Mesothelial cell of epicardium (in vitro differentiated cells): ENCODE measurements at places on chromosomes 1 and 21.

DNA sequence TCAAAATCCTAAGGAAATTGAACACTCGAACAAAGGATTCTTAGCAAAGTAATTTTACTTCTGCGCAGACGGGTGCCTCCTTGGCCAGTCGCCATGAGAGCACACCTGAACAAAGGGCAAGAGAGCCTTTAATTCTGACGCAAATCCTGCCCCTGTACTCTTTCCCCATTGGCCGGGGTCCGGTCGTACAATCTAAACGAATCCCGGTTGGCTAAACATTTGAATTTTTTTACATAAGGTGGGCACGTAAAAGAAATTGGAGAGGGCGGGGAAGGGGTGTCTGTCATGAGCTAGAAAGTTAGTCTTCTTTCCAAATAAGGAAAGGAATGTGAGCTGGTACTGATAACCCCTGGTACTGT lies 8.2 kb upstream of the IL22RA1 start:
- peak; percentile 73 for DNase-seq

GRCh38 chr1:78095593-78095992 lies 49.8 kb downstream of the GIPC2 start:
- no peak for DNase-seq

GRCh38 chr1:159996653-159997052 lies 35.1 kb downstream of the PIGM start:
- DNase-seq: no peak

DNA sequence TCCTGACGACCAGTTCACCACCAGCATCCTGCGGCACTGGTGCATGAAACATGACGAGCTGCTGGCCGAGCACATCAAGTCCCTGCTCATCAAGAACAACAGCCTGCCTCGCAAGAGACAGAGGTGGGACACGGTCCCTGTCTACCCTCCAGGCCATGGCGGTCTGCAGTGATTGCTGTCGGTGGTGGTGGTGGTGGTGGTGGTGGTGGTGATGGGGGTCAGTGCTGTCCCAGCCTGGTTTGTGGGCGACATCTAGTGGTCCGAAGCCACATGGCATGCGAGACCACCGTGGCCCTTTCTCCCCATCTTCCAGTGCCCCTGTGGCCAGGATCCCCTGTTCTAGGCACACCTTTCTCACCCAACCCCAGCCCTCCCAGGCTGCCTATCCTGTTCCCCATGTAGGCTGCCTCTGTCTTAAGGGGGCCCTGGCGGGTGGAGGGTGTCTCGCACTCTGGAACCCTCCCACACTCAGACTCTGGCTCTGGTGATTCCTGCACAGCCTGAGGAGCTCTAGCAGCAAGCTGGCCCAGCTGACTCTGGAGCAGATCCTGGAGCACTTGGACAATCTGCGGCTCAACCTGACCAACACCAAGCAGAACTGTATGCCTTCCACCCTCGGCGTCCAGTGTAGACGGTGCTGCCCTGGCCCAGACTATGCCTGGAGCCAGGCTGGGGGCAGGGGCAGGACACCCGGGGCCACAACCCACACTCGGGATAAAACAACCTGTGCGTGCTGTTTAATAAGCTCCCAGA lies 3.2 kb upstream of the SLC27A3 start:
- DNase-seq: peak; percentile 68

- no peak for DNase-seq
Measured at GRCh38 chr1:166785987-166786386, 53.3 kb upstream of the POGK start.

- DNase-seq: no peak
Measured at GRCh38 chr1:174118751-174119150, 40.6 kb upstream of the RABGAP1L start.

GRCh38 chr1:180563026-180563827 lies 4.5 kb downstream of the OVAAL start:
- DNase-seq: no peak

GRCh38 chr1:166811691-166812090 lies 27.6 kb upstream of the POGK start:
- DNase-seq: no peak

- no peak for DNase-seq
Measured at GRCh38 chr21:41566500-41567014, 58.6 kb upstream of the TMPRSS2 start.

GRCh38 chr1:9128520-9129265 lies at the start of gene GPR157:
TSS of gene GPR157 (minus strand) at chr1:9129102. CDS start at chr1:9129027, 75 bp downstream.
- peak; percentile 54 for DNase-seq

DNA sequence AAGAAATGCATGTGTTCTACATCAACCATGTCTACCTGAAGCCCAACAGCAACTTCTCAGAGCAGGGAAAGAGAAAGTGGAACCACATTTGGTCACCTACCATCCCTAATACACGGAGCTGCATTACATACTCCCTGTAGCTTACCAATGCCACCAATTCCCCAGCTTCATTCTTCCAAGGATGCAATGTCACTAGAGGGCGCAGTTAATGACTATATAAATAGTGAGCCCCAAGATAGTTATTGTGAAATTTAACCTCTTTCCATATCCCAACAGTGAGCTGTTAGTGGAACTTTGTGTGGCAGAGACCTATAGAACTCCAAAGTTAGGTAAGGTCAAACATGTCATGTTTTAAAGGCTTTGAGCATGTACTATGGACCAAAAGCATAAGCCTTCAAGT lies 618.3 kb downstream of the SMYD3 start:
- no peak for DNase-seq

DNA sequence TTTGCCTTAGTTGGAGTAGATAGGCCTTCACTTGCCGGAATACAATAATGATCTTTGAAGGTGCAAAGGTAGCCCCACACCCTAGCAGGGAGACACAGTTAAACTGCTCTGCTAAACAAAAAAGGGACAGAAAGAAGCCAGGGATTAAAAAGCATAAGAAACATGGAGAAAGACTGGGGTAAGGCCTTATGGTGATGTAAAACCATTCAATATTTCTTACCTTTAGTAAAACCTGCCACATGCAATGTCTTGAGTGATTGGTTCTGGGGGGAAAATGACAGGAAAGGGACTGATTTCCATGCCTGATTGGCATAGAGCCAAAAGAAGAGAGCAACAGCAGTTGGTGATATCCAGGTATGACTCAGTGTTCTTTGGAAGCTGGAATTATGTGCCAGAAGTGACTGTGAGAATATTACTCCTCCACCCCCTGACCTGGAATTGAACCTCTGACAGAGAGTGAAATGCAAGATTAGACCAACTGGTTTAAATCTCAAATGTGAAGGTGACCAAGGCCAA lies 8.1 kb downstream of the DNASE2B start:
- no peak for DNase-seq

- no peak for DNase-seq
Measured at GRCh38 chr1:8640950-8641349, 176.5 kb downstream of the RERE start.

DNA sequence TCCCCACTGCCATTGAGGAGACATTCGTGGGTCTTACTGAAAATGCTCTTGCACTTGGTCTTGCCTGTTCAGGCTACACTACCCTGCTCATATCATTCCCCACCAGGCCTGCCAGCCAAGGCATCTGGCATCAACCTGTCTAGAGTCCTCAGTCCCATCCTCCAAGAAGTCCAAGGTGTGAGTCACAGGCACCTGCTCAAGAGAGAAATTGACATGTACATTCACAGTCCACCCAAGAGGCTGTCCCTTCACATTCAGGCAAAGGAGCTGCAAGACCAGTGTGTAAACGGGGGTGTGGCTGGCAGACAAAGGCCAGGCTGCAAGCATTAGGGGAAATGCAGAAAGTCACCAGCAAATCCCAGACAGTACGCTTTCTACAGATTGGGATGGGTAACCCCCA lies 13.1 kb upstream of the PLA2G2C start:
- DNase-seq: no peak

GRCh38 chr1:64686828-64687724 lies 57.8 kb upstream of the RAVER2 start:
- DNase-seq: no peak

- DNase-seq: no peak
Measured at GRCh38 chr1:111563619-111564018, 56.0 kb upstream of the RAP1A start.

DNA sequence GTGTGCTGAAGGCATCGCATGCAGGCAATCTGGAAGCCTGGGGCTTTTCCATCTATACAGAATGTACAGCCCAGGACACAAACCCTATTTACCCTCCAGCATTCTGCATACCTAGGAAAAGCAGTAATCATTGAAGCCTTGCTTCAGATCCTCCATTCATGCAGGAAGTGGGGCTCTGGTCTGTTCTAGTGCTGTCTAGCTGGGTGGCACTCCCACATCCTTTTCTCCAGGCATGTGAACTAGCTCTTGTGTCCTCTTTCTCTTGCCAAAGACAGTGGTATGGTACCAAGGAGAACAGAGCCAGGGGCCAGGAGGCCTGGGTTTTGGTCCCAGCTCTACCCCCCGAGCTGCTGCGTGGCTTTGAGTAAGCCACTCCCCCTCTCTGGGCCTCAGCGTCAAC lies 21.7 kb downstream of the LRP8 start:
- DNase-seq: no peak

GRCh38 chr1:182317611-182318161 lies 73.9 kb downstream of the GLUL start:
- DNase-seq: no peak

DNA sequence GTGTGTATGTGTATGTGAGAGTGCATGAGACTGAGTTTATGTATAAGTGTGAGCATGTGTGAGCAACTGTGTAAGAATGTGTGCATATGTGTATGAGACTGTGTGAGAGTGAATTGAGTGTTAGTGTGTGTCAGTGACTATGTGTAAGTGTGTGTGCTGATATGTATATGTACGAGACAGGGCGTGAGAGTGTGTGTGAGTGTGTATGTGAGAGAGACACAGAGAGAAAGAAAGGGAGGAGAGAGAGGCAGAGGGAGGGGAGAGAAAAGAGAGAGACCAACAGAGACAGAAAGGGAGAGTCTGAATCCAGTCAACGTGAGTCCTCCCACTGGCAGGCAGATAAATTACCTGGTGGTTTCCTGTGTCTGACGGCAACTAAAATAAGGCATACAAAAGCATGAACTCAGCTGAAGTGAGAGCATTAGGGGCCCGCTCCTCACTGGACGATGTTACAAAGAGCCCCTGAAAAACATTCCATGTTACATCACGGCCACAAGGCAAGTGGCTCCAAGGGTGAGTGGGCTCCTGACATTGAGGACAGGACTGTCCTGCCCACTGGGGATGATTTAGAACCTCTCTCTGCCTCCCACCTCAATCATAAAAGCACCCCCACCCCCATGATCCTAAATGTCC lies 66.6 kb upstream of the TIAM1 start:
- no peak for DNase-seq

DNA sequence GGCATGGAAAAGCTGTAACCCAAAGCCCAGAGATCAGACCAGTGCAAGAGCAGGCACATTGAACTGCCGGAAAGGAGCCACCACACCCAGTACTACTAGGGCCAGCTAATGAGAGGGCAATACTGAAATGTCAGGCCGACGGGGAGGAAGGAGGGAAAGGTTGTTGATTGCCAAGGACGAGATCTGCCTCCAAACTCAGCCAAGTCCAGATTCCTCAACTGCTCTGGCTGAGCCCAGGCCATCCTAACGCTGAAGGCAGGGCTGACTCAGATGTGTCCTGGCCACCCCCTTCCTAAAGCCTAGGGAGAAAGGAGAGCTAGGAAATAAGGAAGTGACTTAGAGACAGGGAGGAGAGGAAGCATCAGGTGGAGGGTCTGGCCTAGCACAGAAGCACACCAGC lies 42.1 kb upstream of the IPO9 start:
- no peak for DNase-seq

DNA sequence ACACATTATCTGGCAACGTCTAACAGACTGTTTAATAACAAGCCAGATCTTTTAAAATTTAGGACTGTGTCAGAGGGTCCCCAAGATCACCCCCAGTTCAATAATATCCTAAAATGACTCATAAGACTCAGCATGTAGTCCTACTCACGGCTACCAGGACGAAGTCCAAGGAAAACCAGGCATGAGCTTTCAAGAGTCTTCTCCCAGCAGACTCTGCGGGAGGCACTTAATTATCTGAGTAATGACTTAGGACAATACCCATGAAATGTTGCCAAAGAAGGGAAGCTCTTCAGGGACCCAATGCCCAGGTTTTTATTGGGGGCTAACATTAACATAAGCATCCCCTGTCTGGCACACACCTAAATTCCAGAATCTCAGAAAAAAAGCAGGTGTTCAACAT lies 7.0 kb downstream of the HFM1 start:
- no peak for DNase-seq

- no peak for DNase-seq
Measured at GRCh38 chr1:199173356-199173755, 534.5 kb downstream of the PTPRC start.

GRCh38 chr1:56535362-56535761 lies 44.0 kb downstream of the PLPP3 start:
- no peak for DNase-seq

DNA sequence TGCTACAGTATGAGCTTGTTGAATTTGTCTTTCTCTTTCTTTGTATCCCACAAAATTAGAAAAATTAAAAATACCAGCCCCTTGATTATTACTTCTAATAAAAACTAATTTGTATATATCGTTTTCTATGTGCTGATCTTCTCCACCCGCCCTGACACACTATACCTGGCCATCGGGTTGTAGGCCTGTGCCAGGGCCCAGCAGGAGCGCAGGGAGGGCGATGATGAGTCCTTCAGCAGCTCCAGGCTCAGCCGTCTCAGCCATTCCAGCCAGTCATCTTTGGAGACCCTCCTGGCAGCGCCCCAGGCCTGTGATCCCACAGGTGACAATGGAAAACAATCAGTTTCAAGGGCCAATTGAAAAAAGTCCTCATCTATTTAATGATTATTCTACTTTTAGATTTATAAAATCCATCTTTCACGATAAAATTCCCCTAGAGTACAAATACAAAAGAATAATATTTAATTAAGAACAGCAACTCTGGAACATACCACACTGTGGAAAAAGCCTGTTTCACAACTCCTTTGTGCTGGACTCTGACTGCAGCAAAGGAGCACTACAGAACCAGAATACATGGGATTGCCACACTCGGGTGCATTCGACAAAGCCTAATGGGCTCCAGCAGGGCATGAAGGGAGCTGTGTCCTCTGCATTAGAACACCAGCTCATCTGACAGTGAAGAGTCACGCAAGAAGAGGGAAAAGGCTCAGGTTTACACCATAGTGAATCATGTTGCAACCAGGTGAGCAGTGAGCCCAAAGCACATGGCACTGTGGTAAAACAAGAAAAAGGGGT lies 15.4 kb downstream of the ANGPTL7 start:
- DNase-seq: no peak

GRCh38 chr1:113805639-113806038 lies 6.6 kb downstream of the RSBN1 start:
- no peak for DNase-seq

GRCh38 chr1:9755441-9755995 lies 68.2 kb downstream of the CLSTN1 start:
- DNase-seq: no peak

GRCh38 chr1:17370618-17371017 lies 1.4 kb upstream of the PADI6 start:
- no peak for DNase-seq

GRCh38 chr1:226982451-226983177 lies 42.5 kb downstream of the COQ8A start:
- no peak for DNase-seq

GRCh38 chr1:63009421-63009820 lies 225.5 kb downstream of the ATG4C start:
- no peak for DNase-seq
